ENCODE measurements at places on chromosomes 2 and 18.

GRCh38 chr18:24427484-24427883, 1.0 kb downstream of the IMPACT start:
- DNase-seq: no peak

GRCh38 chr2:47785986-47786385, 3.0 kb downstream of the MSH6 start:
- DNase-seq: no peak

DNA sequence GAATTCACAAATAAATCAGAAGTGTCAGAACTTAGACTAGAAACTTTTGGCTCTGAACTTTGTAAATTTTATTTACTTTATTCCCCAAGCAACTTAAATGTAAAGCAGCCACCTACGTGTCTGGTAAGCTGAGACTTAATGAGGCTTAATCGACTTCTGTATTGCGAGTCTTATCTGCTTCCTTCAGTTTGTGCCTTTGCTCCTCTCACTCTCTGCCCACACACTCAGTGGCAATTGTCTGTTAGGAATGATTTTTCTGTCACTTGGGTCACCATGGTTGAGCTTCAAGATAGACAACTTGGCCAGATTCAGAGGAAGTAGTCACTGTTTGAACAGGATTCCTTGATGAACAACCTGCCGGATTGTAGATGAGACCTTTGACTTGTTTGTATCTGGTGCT, 691.4 kb upstream of the FSHR start:
- DNase-seq: no peak

- no peak for DNase-seq
Measured at GRCh38 chr18:4196351-4196750, 258.8 kb downstream of the DLGAP1 start.

GRCh38 chr2:240688553-240688919, 3.1 kb upstream of the AQP12A start:
- no peak for DNase-seq

DNA sequence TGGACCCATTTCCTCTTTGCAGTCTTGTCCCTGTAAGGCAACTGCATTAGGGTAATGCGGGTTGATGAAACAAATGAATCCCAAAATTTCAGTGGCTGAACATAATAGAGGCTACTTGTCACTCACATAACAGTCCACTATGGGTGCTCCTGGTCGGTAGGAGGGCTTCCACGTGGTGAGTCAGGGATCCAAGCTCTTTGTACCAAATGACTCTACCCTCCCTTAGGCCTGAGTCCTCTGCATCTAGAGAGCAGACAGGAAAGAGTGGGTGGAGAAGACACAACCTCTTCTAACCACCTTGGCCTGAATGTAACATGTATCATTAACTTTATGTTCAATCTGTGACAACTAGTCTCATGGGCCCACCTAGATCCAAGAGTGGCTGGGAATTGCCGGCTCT, 86.2 kb upstream of the HAAO start:
- no peak for DNase-seq

- no peak for DNase-seq
Measured at GRCh38 chr2:239948100-239948881, 76.9 kb downstream of the NDUFA10 start.

DNA sequence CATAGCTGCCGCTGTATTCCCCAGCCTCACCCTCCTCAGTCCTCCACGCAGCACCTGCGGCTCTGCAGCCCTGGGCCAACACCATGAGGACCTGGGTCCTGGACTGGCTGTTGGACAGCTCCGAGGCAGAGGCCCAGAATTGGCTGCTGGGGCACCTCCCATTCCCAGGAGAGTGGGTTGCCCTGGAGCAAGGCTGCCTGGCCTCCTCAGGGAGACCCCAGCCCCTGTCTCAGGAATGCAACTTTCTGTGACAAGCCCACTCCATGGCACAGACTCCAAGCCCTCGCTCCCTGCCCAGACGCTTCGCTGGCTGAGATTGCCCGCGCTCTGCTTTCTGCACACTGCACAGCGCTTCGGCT, 33.0 kb downstream of the CYP26B1 start:
- DNase-seq: no peak

DNA sequence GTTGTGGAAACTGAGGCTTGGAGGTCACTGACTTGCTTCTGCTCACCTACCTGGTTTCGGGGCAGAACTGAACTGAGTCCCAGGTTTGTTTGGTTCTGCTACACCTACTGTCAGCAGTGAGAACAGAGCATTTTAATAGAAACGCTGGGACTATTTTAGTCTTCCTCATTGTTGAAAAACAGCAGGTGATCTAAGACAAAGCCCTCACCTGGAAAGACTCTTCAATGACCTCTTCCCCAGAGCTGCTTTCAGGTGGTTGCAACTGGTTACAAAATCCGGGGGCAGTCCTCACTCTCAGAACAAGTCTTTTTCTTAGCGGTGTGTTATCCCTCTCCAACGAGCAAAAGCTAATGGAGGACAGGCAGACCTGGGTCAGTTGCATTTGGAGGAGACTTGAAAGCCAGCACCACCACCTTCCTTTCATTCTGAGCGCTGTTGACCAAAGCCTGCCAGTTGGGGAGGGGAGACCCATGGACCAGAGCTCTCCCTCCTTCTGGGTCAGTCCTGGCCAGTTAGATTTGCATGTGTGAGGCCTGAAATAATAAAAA, 217.0 kb downstream of the NCK2 start:
- DNase-seq: no peak

DNA sequence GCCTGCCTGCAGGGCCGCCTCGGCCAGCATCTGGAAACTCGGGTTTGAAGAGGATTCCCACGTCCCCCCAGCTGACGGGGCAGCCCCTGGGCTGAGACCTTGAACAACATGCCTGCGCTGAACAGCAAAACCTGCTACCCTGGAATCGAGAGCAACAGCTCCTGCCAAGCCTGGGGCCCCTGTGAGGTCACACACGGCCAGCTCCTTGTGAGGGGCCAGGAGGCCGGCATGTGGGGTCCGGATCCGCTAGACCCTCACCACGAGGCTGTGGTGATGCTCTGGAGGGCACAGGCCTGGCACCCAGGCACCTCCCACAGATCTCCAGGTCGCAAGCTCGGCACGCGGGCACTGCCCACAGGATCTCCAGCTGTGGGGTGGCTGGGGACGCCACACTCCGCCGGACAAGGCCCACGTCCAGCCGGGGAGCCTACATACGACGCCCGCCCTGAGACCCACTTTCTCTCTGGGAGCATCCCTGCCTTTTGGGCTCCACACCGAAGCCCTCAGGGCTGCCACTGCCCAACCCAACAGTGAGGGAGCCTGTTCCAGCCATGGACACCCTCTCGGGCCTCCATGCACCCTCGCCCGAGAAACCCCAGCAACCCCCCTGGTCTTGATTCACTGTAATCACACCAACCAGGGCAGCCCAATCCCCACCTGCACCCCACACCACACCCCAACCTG, 34.1 kb downstream of the SLC66A2 start:
- DNase-seq: no peak

DNA sequence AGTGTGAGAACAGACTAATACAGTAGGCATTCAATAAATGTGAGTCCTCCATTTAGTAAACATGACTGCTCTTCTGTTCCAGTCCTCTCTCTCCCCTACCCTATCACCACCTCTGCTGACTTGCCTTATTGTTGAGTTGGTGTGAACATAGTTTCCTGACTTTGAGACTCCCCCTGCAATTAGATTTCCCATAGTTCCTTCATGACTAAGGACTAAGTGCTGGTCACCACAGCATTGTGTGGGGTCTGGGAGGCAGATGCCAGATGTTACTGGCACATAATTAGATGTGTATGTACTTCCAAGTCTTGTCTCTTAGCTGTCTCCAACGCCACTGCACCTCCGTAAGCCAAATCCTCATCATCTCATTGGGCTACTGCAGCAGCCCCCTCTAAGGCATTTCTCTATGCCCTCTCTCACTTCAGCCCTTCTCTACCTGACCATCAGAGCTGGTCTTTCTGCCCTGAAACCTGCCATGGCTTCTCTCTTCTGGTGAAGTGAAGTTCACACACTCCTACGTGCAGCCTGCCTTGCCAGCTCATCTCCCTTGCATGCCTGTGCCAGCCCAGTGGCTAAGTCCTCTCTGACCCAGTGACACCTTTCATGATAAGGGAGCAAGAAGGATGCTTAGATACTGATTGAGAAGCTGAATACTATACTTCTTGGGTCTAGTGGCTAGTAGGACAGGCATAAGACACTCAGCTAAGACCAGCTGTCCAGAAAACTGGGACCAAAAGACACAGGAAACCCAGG, 81.6 kb upstream of the ALPP start:
- DNase-seq: no peak

DNA sequence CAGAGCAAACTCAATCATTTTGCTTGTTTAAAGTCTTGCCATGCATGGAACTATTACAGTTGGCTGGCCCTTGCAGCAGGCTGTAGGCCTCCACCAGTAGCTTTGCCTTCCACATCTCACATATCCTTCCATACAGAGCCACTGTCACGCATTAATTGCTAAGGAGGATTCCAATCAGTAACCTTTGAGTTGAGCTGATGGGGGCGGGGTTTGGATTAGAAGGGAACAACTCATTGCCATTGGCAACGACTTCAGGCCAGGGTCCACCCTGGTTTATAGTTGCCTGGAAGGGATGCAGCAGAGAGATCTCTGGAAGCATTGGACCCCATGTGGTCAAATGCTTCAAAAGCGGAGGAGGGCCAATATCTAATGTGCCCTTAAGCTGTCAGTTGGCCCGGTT, 63.3 kb upstream of the TTC39C start:
- no peak for DNase-seq

GRCh38 chr18:60784161-60784560, 411.6 kb upstream of the MC4R start:
- DNase-seq: no peak

GRCh38 chr2:80149991-80150390, 154.6 kb downstream of the LRRTM1 start:
- no peak for DNase-seq

- DNase-seq: no peak
Measured at GRCh38 chr18:41666231-41666630, 288.8 kb upstream of the PIK3C3 start.

All from stimulated activated CD8-positive, alpha-beta memory T cell treated with anti-CD3 and anti-CD28 coated beads, Interleukin-4, amount 100 ng/mL, for 4 hours (primary cell).